ENCODE measurements at places on chromosomes 11 and 22.

GRCh38 chr22:37647928-37648327 lies 8.5 kb downstream of the SH3BP1 start:
- DNase-seq: peak; percentile 91

- DNase-seq: no peak
These were observed 3.7 kb downstream of the PTPRCAP start for GRCh38 chr11:67433536-67434394.

DNA sequence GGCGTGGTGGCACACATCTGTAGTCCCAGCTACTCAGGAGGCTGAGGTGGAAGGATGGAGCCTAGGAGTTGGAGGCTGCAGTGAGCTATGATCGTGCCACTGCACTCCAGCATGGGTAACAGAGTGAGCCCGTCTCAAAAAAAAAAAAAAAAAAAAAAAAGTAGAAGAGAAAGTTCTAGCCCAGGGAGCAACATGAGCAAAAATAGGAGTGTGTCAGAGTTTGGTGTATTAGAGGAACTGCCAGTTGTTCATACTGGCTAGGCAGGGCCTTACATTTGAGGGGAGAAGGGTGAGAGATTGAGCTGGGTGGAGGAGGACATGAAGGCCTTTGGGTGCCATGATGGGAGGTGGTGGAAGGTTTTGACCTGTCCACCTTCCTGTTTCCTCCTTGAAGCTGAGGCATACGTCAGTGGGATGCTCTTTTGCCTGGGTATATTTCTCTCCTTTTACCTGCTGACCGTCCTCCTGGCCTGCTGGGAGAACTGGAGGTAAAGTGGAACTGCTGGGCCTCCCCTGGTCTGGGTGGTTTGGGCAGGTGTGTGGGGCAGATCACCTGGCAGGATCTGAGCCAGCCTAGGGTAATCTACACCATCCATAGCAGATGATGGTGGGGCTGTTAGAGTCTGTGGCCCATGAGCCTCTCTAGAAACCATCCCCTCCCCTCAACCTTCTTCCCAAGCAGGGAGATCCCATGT lies 7.3 kb downstream of the SIDT2 start:
- DNase-seq: no peak

- DNase-seq: no peak
These were observed 47.1 kb downstream of the CWC15 start for GRCh38 chr11:94926271-94926625.

GRCh38 chr22:43447380-43447779 lies 35.6 kb downstream of the MPPED1 start:
- DNase-seq: no peak

- no peak for DNase-seq
These were observed 2.9 kb upstream of the LMO1 start for GRCh38 chr11:8266246-8267241.

GRCh38 chr11:32641361-32641760 lies 57.7 kb downstream of the EIF3M start:
- DNase-seq: no peak

- peak; percentile 16 for DNase-seq
These were observed 21.7 kb downstream of the TIMP3 start for GRCh38 chr22:32823024-32823730.

GRCh38 chr11:111542606-111543275 lies 2.2 kb downstream of the LAYN start:
- DNase-seq: no peak

- DNase-seq: no peak
These were observed 1074.9 kb downstream of the OPCML start for GRCh38 chr11:132457445-132457844.
